ENCODE measurements at places on chromosomes 12 and 14.

GRCh38 chr12:24608637-24609285 is 340.1 kb downstream of the BCAT1 start:
- no peak for DNase-seq

- DNase-seq, result no peak
Observed at GRCh38 chr12:38892087-38892786, 13.2 kb downstream of the CPNE8 start.

DNA sequence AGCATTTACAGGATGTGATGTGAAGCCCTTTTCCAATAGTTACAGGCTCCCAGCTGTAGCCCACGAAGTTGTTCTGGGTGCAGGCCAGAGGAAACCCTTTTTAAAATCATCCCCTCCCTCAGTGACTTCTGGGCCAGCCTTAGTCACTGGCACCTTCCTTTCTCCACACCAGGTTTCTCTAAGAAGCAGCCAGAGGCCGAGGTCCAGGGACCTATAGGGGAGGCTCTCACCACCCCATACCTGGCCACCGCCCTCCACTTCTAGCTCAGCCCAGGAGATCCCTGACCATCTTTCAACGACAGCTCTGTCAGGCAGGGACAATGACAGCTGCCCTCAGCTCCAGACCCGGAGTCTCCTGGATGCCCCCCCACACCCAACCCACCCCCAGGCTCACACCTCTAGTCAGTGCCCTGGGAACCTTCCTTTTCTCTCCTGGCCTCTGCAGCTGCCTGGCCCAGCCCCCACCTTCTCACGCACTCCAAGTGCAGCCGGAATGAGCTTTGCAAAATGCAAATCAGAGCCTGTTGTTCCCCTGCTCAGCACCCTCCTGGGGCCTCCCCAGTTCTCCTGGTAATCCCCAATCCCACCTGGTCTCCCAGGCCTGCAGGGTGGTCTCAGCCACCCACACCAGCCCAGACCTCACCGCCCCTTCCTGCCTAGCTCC is 46.7 kb downstream of the TESC start:
- peak; percentile 72 for DNase-seq

DNA sequence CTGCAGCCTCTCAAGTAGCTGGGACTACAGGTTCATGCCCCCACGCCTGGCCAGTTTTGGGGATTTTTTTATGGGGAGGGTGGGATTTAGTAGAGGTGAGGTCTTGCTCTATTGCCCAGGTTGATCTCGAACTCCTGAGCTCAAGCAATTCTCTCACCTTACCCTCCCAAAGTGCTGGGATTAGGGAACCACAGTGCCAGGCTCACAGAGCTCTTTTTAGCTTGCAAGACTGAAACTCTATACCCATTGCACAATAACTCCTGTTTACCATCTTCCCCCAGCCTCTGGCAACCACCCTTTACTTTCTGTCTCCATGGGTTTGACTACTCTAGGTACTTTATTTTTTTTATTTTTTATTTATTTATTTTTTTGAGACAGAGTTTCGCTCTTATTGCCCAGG is 25.7 kb upstream of the CDK17 start:
- no peak for DNase-seq

DNA sequence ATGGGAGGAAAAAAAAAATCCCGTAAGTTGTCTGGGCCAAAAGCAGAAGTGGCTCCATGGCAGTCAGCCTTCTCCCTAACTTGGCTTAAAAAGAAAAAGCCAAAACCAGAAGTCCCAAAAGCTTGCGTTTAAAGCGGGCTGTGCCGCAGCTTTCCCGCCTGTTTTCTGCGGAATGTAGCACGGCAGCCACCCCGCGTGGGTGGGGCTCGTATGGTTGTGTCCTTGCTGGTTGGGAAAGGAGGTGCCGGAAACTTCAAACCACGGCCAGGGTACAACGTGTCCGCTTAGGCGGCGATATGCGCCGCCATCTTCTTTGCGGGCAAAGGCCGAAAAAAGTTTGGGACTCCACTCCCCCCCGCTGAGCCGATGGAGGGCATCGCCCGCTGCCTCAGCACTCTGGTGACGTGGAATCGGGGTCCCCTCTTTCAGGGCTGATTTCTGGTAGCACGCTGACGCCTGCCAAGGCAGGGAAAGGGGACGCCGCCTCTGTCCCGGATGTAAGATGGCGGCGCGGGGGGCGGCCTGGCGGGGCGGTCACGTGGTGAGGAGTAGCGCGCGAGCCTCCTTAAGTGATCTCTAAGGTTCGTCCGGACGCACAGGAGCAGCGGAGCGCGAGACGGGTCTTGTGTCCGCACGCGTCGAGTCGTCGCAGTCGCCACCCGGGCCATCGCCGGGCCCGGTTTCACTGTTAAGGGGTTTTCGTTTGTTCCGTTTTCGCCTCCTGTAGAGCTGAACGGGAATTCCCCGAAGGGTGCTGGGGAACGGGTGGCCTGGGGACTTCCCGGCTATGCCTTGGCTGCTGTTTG is 135.8 kb downstream of the MON2 start:
- DNase-seq, result peak; percentile 89

- peak; percentile 15 for DNase-seq
Observed at GRCh38 chr14:25009891-25010290, 40.1 kb downstream of the STXBP6 start.

DNA sequence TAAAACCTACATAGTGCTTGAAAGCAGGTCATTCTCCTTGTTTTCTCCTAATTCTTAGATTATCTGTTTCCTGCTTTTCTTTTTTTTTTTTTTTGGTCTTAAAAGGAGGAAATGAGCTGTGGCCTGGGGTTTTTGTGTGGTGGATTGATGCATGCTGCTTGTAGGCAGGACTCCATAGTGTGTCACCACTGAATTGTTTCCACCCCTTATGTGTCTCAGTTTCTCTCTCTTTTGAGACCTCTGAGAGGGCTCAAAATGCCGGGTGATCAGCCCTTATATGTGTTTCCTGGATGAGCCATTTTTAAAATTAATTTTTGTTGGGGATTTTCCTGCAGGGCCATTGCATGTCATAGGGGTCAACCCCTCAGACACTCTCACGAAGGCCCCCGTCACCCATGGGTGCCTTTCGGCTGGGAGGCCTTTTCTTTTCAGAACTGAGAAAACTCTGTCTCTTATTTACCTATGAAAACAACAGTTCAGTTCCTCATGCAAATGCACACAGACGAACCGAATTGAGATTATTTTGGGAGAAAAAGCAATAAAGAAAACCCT is 32.0 kb upstream of the LRRK2 start:
- no peak for DNase-seq

- no peak for DNase-seq
Observed at GRCh38 chr12:92130999-92131398, 14.6 kb downstream of the BTG1 start.

GRCh38 chr12:48810903-48811431 is 7.3 kb upstream of the CACNB3 start:
- DNase-seq, result peak; percentile 48

DNA sequence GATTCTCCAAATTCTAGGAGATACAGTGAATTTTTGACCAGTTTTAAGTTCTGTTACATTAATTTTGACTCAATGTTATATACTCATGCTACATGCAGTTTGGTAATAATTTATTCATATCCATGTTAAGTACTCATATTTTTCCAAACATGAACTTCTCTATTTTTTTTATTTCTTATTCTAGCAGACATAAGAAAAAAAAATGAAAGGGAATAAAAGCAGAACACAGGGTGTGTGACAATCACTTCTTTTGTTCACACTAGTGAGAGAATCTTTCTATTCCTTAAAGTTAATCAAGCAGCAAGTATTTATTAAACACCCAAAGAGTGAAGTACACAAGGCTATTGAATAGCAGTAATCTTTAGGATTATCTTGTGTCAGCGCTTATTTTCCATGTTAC is 171.1 kb upstream of the ATP2B1 start:
- no peak for DNase-seq

DNA sequence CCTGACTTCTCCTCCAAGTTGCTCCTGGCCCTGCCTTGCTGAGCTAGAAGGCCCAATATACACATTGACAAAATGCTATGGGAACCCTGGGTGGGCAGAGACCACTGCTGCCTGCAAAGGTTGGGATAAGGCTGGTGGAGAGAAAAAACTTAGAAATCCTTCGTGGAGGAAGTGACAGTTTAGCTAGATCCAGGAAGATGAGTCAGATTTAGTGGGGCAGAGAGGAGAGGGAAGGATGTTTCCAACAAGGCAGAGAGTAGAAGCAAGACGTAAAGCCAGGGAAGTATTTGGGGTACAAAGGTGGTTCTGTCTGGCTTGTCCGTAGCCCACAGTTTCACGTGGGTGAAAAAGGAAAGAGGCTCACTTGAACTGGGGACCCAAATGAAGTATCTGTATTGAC is 69.0 kb upstream of the CLMN start:
- no peak for DNase-seq

GRCh38 chr14:60327447-60328331 is 78.7 kb downstream of the PPM1A start:
- no peak for DNase-seq

DNA sequence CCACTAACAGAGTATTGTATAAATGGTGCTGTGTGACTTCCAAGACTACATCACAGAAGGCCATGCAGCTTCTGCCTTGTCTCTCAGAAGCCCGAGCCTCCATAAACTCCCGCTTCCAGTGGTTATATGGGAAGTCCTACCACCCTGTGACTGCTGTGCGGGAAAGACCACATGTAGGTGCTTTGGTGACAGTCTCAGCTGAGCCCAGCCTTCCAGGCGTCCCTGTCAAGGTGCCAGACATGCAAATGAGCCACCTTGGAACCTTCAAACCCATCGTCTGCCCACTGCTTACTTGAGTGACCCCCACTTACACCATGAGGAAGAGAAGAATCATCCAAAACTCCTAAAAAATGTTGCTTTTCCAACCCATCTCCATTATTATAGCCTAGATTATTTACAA is 123.0 kb downstream of the SLC38A1 start:
- DNase-seq, result no peak

- no peak for DNase-seq
Observed at GRCh38 chr12:129082441-129082840, 229.2 kb downstream of the GLT1D1 start.

GRCh38 chr12:57888409-57889157 is 42.1 kb upstream of the CTDSP2 start:
- no peak for DNase-seq

DNA sequence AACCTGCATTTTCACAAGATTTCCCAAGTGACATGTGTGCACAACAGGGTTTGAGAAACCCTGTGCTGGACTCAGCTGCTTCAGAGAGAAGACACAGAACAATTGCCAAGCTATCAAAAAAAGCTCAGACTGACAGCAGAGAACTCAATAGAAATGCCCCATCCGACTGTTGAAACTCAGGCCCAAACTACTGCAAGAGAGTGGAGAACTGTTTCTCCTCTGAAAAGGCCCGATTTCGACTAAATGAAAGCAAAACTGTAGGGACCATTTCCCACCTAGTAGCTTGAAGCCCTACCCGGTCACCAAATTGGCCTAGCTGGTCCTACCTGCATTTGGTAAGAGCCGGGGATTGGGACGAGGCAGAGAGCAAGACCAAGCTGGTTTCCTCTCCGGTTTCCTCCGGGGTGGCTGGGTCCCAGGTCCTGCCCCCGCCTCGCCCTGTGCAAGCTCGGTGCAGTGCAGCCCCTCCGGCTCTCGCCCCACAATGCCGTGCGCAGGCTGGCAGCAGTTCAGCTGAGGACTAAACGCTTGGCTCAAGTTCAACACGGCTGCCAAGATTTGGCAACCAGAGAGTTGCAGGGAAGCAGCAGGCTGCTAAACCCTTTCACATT is 1180.6 kb downstream of the VRK1 start:
- no peak for DNase-seq

DNA sequence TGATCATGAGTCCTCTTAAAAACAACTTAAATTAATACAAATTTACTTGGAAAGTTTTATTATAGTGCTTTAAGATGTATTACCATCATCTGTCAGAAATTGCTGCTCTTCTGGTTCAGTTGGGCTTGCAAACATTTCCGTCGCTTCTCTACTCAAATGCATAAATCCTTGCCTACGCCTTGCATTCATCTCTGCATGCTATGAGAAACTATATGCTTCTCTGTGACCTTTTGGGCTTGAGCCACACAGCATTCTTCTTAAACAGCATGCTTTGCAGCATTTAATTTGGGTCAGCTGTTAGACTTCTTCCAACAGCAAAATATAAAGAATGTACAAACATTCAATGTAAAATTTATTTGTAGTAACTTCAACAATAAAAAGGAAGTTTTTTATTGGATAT is 305.7 kb upstream of the FLRT2 start:
- DNase-seq, result no peak

DNA sequence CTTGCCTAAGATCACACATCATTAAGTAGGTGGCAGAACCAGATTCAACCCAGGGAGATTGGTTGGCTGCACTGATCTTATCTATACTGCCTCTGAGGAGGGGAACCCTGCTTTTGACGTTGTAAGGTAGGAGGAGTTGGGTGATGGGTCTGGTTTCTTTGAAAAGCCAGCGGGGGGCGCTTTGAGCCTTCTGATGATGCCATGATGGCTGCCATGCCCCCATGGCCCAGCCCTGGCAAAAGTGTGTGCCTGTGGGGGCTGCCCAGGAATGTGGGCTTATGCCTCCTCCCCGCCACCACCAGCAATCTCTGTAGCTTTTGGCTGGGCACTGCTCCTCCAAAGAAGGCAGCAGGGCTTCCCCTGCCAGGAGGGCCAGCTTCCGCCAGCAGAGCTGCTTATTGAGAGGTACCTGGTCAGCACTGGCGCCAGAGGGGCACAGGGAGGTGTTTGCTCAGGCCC is 224.3 kb downstream of the SLC41A2 start:
- no peak for DNase-seq

GRCh38 chr12:26523708-26524150 is 309.3 kb downstream of the ITPR2 start:
- no peak for DNase-seq

DNA sequence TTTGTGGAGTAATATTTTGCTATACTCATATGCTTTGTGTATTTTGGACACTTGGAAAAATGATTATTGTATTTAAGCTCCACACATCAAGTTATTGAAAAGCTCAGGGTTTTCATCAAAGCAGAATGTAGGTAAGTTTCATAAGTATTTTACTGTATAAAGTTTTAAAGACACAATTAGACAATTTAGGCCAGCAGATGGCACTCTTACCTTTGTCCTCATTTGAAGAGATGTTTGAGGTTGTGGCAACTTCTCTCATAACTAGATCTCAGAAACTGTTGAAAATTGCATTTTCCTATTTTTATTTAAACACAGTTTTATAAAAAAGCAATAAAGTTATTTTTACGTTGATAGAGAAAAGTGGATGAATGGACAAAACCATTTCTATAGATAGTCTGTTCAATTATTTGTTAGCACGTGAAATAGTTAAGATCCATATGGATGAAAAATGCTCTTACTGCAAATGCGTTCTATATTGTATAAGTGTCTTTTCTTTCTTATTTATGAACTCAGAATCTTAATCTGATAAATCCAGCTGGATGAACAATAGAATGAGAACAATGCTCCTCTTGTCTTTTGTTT is 300.0 kb downstream of the AEBP2 start:
- peak; percentile 87 for DNase-seq

- no peak for DNase-seq
Observed at GRCh38 chr14:102502571-102502970, 7.0 kb downstream of the ANKRD9 start.

GRCh38 chr12:132806857-132807256 is 21.8 kb downstream of the GOLGA3 start:
- no peak for DNase-seq

- no peak for DNase-seq
Observed at GRCh38 chr14:39442293-39442692, 10.1 kb upstream of the FBXO33 start.

GRCh38 chr12:52821826-52822660 is 8.1 kb upstream of the KRT4 start:
- no peak for DNase-seq

All from NT2/D1 (cell line).